ENCODE measurements at places on chromosomes 7 and 10. TPM values are rescaled to one million over a fixed set of nuclear protein-coding genes. Genes with fewer than 3 reads are reported as not detected.

DNA sequence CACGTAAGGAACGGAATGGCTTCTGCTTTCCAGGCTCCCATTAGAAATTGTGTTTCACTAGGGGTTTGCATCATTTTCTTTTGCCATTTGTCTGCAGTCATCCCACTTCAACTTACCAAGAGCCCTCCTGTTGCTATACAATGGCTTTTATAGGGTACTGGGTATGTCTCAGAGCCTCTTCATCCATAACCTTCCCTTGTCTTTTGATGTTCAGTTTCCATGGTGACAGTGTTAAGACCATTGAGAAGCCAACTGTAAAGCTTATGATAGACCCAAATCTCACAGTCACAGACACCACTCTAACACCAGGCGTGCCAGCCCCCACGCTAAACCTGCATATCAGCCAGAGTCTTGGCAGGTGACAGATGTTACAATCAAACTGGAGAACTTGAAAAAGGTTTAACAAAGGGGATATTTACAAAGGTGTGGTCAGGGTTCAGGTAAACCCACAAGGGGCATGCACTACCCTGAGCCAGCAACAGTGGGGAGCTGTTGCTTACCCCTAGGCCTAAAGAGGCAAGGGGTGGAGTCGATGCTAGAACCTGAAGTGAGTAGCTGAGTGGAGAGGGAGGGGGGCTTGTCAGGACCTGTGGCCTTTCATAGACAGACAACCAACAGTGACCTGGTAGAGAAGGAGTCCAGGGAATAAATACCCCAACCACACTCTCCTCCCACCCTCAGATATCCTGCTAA lies 53.2 kb upstream of the ABLIM1 start:
- H3K27me3 ChIP-seq: no peaks in the 10 kb centered on the region
- no peak overlapping the region for H3K4me3 ChIP-seq
- DNase-seq: no peak

DNA sequence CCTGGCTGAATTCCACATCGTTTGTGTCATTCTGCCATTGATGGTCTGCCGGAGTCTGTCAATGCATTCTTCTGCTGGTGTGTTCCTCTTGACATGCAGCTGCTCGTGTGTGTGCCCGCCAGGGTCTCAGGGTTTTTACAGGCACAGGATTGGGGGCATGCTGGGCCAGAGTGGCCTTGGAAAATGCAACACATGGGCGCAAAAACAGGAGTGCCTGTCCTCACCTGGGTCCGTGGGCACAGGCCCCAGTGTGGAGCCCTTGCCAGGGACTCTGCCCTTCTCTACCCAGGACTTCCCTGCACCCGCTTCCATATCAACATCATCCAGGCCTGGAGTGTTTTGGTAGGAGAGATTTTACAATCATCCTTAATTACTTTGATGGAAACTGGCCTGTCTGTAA lies 340.7 kb downstream of the KIF20B start:
- H3K27me3 ChIP-seq: no peaks in the 10 kb centered on the region
- no peaks in the 10 kb centered on the region for H3K36me3 ChIP-seq
- peaks cover 12% of the 10 kb centered on the region for H3K4me1 ChIP-seq
- DNase-seq: no peak
- H3K27ac ChIP-seq: no peak overlapping the region

- H3K4me1 ChIP-seq: no peaks in the 10 kb centered on the region
- H3K4me3 ChIP-seq: no peak overlapping the region
- H3K27me3 ChIP-seq: no peaks in the 10 kb centered on the region
- H3K36me3 ChIP-seq: no peaks in the 10 kb centered on the region
- DNase-seq: no peak
- H3K27ac ChIP-seq: no peak overlapping the region
Measured at GRCh38 chr7:95106401-95106800, 199.0 kb downstream of the PPP1R9A start.

DNA sequence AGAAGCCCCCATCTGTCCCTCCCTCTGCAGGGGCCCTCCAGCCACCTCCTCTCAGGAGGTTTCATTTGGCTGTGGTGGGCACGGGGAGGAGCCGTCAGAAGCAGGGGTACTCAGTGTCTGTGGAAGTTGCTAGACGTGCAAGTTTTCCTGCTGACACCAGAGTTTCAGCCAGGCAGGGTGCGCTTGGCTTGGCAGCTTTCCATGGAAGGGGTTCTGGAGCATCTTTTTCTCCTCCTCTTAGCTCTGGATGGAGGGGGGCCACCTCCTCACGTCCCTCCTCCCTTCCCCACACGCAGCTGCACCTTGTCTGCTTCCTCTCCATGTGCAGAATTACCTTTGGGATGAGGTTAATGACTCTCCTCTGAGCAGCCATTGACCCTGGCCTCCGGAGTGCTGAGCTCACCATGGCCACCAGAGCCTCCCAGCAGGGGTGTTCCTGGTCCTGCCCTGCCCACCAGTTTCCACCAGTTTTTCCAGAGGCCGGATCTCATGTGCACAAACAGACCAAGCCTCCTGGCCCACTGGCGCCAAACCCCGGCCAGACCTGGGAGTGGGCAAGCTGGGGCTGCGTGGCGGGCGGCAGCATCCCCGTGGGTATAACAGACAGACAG lies 579.8 kb upstream of the FOXK1 start:
- DNase-seq: no peak
- H3K4me1 ChIP-seq: no peaks in the 10 kb centered on the region
- H3K27me3 ChIP-seq: no peaks in the 10 kb centered on the region
- H3K27ac ChIP-seq: no peak overlapping the region
- no peak overlapping the region for H3K4me3 ChIP-seq

DNA sequence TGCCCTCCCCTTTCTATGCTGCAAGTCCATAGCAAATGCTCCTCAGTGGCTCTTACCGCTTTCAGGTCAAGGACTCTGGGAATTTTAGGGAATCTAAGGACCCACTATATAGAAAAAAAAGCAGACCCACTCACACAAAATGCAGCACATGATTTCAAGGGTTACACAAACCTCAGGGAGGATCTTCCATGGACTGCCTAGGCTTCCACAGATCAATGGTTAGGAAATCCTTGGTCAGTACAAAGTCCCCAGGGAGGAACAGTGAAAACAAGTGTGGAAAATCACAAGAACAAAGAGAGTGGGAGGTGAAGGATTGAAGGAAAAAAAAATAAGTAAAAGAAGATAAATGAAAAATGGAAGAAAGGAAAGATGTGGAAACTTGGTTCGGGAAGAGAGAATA lies 188.4 kb downstream of the AHR start:
- H3K27me3 ChIP-seq: no peaks in the 10 kb centered on the region
- H3K36me3 ChIP-seq: no peaks in the 10 kb centered on the region
- H3K4me3 ChIP-seq: no peak overlapping the region
- no peak for DNase-seq

DNA sequence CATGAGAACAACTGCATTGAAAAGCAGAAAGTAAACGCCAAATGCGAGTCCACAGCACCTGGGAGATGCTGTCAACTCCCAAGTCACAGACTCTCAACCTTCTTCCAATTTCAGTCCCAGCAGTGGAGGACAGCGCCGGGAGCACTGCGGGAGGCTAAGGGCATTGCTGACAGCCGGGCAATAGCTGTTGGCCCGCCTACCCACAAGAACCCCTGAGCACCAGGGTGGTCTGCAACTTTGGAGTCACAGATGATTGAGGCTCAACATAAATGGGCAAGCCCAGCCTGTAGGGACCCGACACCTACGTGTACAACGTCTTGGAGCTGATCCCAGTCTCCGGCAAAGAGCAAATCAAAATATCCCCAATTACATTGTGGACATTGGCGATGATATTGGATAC lies 262.9 kb downstream of the TCERG1L start:
- H3K36me3 ChIP-seq: no peaks in the 10 kb centered on the region
- DNase-seq: no peak
- no peak overlapping the region for H3K4me3 ChIP-seq
- no peak overlapping the region for H3K27ac ChIP-seq

Gene TAS2R41
- not detected for total RNA-seq

Gene SPACDR
- total RNA-seq: 3.7 TPM

Gene MUC3A
- not detected for total RNA-seq
